Esophagus mucosa (tissue), 1 donor: ENCODE measurements at places on chromosomes 13 and 19. TPM values are rescaled to one million over a fixed set of nuclear protein-coding genes. Genes with fewer than 3 reads are reported as not detected.

MLNR gene
- total RNA-seq: not detected

CFAP97D2 gene
- total RNA-seq: not detected

SRRM5 gene
- 0.12 TPM for total RNA-seq

KLK12 gene
- total RNA-seq: 153 TPM

BCAM gene
- 13.3 TPM for total RNA-seq
